ENCODE measurements at places on chromosomes 3 and 15. TPM values are rescaled to one million over a fixed set of nuclear protein-coding genes. Genes with fewer than 3 reads are reported as not detected.
A peak's percentile ranks its signal among the peaks of the same experiment; 100 is the strongest.

ZFYVE19 gene
- 14.4 TPM for polyA plus RNA-seq

TLR9 gene
- polyA plus RNA-seq = not detected

CCDC9B gene
- polyA plus RNA-seq = 2.9 TPM

FSIP1 gene
- 0.31 TPM for polyA plus RNA-seq

FBXO40 gene
- not detected for polyA plus RNA-seq

PRRT3 gene
- polyA plus RNA-seq = 0.80 TPM

DNA sequence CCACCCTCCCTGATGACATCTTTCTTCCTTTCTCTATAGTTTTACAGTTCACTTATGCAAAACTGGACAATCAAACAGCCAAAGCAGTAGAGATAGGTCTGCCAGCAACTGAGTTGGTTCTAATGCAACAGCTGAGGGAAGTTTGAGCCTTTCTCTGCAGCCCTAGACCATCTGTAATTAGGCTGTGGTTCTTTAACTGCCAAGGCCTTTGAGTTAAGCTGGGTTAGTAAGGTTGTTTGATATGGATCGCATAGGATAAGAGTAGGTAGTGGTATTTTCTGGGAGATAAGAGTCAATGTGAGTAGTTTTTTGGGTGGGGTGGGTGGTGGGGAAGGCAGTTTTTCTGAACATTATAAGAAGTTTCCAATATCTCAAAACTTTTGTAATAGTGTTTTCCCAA lies 3.0 kb downstream of the RPL39L start:
- H3K4me3 ChIP-seq = no peak overlapping the region
- peaks cover 6% of the 10 kb centered on the region for H3K4me1 ChIP-seq
- no peaks in the 10 kb centered on the region for H3K36me3 ChIP-seq
- H3K27ac ChIP-seq = no peak overlapping the region
- H3K27me3 ChIP-seq = no peaks in the 10 kb centered on the region

DNA sequence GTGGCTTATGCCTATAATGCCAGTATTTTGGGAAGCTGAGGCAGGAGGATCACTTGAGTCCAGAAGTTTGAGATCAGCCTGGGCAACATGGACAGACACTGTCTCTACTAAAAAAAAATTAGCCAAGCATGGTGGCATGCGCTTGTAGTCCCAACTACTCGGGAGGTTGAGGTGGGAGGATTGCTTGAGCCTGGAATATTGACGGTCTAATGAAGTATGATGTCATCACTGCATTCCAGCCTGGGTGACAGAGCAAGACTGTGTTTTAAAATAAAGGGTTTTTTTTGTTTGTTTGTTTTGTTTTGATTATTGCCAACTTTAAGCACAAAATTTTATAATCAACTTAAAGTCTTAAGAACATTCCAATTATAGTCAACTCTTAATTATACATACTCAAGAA lies 6.8 kb downstream of the PLSCR1 start:
- H3K27ac ChIP-seq = peak overlapping the region; percentile 13
- DNase-seq = no peak
- peaks cover 79% of the 10 kb centered on the region for H3K4me1 ChIP-seq
- H3K27me3 ChIP-seq = no peaks in the 10 kb centered on the region

DNA sequence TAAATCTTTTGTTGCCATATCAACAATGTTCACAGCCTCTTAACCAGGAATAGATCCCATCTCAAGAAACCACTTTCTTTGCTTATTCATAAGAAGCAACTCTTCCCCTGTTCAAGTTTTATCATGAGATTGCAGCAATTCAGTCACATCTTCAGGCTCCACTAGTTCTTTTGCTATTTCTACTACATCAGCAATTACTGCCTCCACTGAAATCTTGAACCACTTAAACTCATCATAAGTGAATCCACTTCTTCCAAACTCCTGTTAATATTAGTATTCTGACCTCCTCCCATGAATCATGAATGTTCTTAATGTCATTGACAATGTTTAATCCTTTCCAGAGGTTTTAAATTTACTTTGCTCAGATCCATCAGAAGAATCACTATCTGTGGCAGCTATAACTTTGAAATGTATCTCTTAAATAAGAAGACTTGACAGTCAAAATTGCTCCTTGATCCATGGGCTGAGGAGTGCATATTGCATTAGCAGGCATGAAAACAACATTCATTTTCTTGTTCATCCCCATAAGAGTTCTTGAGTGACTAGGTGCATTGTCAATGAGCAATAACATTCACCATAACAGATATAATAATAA lies 205.9 kb downstream of the DTWD1 start:
- H3K27me3 ChIP-seq = no peaks in the 10 kb centered on the region
- H3K4me3 ChIP-seq = no peak overlapping the region

DNA sequence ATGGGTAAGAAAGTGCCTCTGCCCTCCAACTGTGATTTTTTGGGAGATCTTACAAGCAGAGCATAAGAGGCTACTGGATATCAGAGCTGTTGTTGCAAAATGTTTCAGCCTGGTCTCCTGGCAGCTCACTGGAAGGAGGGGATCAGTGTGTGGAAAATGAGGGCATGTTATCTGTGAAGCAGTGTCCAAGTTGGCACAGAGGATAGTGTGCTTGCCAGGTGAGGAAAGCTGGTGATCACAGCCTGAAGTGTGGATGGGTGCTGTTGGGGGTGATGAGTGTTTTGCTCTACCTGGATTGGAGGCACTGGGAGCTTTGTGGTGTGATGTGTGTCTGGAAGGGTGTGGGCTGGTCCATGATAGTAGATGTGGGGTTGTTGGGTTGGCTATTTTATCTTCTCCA lies 69.3 kb downstream of the MCTP2 start:
- H3K4me3 ChIP-seq = no peak overlapping the region
- no peaks in the 10 kb centered on the region for H3K36me3 ChIP-seq
- peaks cover 5% of the 10 kb centered on the region for H3K4me1 ChIP-seq
- H3K27me3 ChIP-seq = no peaks in the 10 kb centered on the region

DNA sequence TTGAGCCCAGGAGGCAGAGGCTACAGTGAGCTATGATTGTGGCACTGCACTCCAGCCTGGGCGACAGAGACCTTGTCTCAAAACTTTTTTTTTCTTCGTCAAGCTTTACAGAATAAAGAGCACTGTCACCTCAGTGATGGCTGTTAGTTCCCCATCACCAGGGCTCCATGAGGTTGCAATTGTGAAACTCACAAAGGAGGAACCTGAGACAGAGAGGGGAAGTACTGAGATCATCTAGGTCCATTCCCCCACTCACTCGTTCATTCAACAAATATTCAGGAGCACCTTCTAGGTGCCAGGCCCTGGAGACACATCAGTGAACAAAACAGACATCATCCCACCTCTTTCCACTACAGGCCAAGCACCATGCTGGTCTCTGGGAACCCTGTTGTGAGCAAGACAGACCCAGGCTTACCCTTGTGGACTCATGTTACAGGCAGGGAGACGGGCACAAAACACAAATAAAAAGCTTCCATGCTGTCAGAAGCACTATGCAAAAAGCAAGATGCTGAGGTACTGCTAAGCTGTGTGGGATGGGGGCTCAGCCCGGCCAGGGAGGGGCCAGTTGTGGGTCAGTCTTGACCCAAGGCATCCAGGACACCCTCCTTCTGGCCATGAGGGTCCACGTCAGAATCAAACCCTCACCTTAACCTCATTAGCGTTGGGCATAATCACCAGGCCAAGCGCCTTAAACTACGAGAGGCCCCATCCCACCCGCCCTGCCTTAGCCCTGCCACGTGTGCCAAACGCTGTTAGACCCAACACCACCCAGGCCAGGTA lies 2.1 kb upstream of the RHO start:
- H3K4me1 ChIP-seq = no peaks in the 10 kb centered on the region
- no peak for DNase-seq
- H3K36me3 ChIP-seq = no peaks in the 10 kb centered on the region
- no peak overlapping the region for H3K27ac ChIP-seq
- H3K27me3 ChIP-seq = no peaks in the 10 kb centered on the region

DNA sequence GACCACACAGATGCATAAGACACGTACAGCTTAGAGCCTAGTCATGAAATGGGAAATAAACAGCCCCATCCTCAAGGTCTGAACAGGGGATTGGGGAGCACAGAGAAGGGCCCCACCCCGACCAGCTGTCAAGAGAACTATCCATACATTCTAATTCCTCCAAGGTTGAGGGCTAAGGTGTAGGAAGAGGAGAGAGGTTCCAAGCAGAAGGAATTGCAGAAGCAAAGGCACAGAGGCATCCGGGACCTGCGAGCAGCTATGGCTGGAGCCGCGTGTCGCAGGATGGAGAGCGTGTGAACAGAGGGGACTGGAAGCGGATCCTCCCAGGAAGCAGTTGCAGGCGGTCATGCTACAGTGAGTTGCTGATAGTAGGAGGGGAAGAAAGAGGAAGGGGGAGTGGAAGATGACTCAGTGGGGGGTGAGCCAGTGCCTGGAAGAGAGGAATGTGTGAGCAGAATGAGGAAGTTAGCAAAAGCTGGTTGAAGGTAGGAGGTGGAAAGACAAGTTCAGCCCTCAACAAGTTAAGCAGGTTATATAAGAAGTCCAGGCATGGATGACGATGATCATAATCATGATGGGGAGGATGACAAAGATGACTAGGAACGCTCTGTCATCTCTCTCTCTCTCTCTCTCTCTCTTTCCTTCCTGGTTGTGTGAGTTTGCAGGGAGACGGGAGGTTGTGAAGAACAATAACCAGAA lies 89.7 kb downstream of the LIPC start:
- H3K27me3 ChIP-seq = no peaks in the 10 kb centered on the region
- peaks cover 13% of the 10 kb centered on the region for H3K4me1 ChIP-seq
- no peak overlapping the region for H3K4me3 ChIP-seq
- DNase-seq = peak; percentile 68
- H3K27ac ChIP-seq = no peak overlapping the region

DNA sequence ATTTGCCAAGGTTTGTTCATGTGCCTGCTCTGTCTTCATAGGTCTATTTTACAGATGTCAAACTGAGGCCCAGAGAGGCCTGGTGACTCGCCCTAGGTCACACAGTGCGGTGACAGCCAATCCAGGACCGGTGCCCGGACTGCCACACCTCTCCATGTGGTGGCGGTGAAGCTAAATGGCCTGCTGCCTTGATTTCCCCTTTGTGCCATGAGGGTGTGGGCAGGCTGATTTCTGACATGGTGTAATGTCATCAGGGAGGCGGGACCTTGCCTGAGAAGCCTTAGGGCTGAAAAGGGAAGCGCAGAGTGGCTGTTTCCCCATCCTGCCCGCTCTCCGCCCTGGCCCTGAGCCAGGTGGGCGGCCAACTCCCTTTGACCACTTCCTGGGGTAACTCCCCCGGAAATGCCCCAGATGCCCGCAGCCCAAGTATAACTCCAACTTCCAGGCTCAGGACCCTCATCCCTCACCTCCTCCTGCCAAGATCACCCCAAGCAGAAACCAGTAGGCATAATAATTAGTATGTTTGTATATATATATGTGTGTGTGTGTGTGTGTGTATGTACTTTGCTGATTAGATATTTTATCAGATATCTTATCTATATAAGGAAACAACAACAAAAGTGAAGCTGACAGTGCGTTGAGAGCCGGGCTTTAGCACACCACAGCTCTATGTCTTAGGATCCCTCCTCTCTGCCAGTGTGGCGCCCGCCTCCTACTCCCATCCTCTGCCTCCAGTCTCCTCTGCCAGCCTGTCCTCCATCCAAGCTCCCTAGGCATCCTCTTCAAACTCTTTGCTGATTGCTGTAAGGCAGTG lies 63.9 kb downstream of the IQSEC1 start:
- H3K27ac ChIP-seq = peak overlapping the region; percentile 41
- no peaks in the 10 kb centered on the region for H3K36me3 ChIP-seq
- H3K4me1 ChIP-seq = peaks cover 24% of the 10 kb centered on the region
- H3K4me3 ChIP-seq = no peak overlapping the region
- no peaks in the 10 kb centered on the region for H3K27me3 ChIP-seq
- DNase-seq = peak; percentile 71

- H3K4me3 ChIP-seq = no peak overlapping the region
- H3K36me3 ChIP-seq = no peaks in the 10 kb centered on the region
- no peak overlapping the region for H3K27ac ChIP-seq
- H3K27me3 ChIP-seq = no peaks in the 10 kb centered on the region
- peaks cover 21% of the 10 kb centered on the region for H3K4me1 ChIP-seq
- no peak for DNase-seq
Observed at GRCh38 chr3:127005864-127006500, 23.1 kb downstream of the PLXNA1 start.

DNA sequence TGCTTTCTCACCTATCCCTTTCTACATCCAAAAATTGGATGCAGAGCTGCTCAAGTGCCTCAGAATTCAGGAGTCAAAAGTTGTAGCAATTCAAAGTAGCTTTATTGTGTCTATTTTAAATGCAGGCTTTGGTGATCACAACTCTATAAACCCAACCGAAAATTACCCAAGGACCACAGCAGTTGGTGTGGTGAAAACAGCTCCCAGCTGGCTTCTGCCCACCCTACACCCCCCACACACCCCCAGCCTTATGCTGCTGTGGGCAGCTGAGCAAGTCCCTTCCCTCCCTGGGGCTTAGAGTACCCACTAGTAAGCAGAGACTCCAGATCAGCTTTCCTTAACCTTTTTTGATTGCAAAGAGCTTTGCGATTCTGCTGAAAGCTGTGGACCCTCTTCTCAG lies 5.8 kb upstream of the HES1 start:
- DNase-seq = no peak
- peaks cover 55% of the 10 kb centered on the region for H3K4me1 ChIP-seq
- H3K27me3 ChIP-seq = peaks cover 7% of the 10 kb centered on the region

DNA sequence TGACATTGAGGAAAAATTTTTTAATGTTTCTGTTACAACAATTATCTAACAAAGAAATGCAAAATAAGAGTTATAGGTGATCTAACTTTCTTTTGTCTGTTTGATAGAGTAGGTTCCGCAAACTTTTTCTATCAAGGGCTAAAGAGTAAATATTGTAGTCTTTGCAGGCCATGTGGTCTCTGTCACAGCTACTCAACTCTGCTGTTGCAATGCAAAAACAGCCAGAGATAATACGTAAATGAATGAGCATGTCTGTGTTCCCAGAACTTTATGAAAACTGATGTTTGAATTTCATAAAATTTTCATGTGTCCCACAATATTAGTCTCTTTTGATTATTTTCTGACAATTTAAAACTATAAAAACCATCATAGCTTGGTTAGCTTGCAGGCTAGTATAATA lies 73.3 kb downstream of the SLC24A1 start:
- peak; percentile 28 for DNase-seq
- peaks cover 71% of the 10 kb centered on the region for H3K36me3 ChIP-seq
- no peaks in the 10 kb centered on the region for H3K4me1 ChIP-seq
- no peak overlapping the region for H3K27ac ChIP-seq

DNA sequence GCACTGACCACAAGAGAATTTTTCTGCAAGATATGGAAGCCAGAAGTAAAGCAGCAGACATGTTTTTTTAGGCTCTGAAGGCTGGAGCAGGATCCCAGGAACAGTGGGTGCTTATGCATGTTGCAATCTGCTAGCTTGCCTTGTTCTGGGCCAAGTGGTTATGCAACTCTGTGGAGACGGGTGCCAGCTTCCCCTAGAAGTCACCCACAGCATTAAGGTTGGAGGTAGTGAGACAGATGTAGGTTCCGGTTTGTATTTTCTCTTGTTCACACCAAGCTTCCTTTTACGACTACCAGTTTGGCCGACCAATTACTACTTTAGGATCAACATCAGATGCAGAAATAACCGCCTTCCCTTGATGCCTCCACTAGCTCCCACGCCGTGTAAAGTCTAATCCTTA lies 11.1 kb downstream of the DPH3 start:
- H3K4me3 ChIP-seq = no peak overlapping the region
- no peaks in the 10 kb centered on the region for H3K27me3 ChIP-seq
- peaks cover 20% of the 10 kb centered on the region for H3K4me1 ChIP-seq
- H3K36me3 ChIP-seq = peaks cover 6% of the 10 kb centered on the region
- H3K27ac ChIP-seq = no peak overlapping the region

GRCh38 chr3:167575000-167575600 lies 78.6 kb downstream of the WDR49 start:
- no peaks in the 10 kb centered on the region for H3K27me3 ChIP-seq
- H3K36me3 ChIP-seq = no peaks in the 10 kb centered on the region
- H3K27ac ChIP-seq = no peak overlapping the region
- no peak overlapping the region for H3K4me3 ChIP-seq
- no peak for DNase-seq
